Left ventricle myocardium inferior (tissue), 1 donor: ENCODE measurements at places on chromosomes 2 and 18.

- peak overlapping the region; percentile 56 for H3K4me3 ChIP-seq
- no peaks in the 10 kb centered on the region for H3K4me1 ChIP-seq
- peak; percentile 83 for DNase-seq
- H3K27ac ChIP-seq: no peak overlapping the region
- H3K36me3 ChIP-seq: peaks cover 6% of the 10 kb centered on the region
- H3K27me3 ChIP-seq: no peaks in the 10 kb centered on the region
Observed at GRCh38 chr2:201618744-201619662, 24.3 kb downstream of the TMEM237 start.

GRCh38 chr2:25161055-25161781 lies 7.2 kb downstream of the POMC start:
- H3K27me3 ChIP-seq: peaks cover 44% of the 10 kb centered on the region
- no peaks in the 10 kb centered on the region for H3K36me3 ChIP-seq
- DNase-seq: peak; percentile 76
- H3K4me1 ChIP-seq: peaks cover 13% of the 10 kb centered on the region

GRCh38 chr2:10538224-10538894 lies 90.2 kb upstream of the ODC1 start:
- no peak for DNase-seq
- H3K4me3 ChIP-seq: no peak overlapping the region
- H3K36me3 ChIP-seq: no peaks in the 10 kb centered on the region

GRCh38 chr18:54532222-54532621 lies 58.8 kb upstream of the DYNAP start:
- no peak for DNase-seq
- H3K27me3 ChIP-seq: peaks cover 14% of the 10 kb centered on the region
- H3K27ac ChIP-seq: no peak overlapping the region
- H3K36me3 ChIP-seq: no peaks in the 10 kb centered on the region
- no peak overlapping the region for H3K4me3 ChIP-seq

- H3K27me3 ChIP-seq: no peaks in the 10 kb centered on the region
- H3K4me3 ChIP-seq: no peak overlapping the region
- H3K36me3 ChIP-seq: no peaks in the 10 kb centered on the region
- H3K4me1 ChIP-seq: no peaks in the 10 kb centered on the region
- H3K27ac ChIP-seq: no peak overlapping the region
- DNase-seq: no peak
Observed at GRCh38 chr2:167706800-167707199, 540.6 kb downstream of the STK39 start.

- no peaks in the 10 kb centered on the region for H3K36me3 ChIP-seq
- no peaks in the 10 kb centered on the region for H3K27me3 ChIP-seq
- no peaks in the 10 kb centered on the region for H3K4me1 ChIP-seq
- no peak for DNase-seq
- no peak overlapping the region for H3K27ac ChIP-seq
Observed at GRCh38 chr2:21535826-21536225, 412.1 kb downstream of the TDRD15 start.

DNA sequence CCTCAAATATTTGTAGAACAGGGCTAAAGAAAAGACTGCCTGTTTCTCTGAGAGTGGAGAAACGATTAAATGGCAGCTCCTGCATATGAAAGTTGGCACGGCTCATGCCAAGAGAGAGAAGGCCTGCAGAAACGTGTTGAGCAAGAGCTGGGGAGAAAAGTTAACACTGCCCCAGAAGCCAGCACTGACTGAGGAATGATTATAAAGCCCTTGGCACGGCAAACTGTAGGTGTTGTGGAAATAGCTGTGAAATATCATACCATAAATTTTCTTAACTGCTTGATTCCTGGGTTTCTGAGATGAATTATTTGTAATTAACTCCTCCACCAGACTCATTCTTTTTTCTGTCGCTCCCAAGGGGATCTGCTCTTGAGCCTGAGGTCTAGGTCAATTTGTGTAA lies 4.3 kb downstream of the FRZB start:
- no peaks in the 10 kb centered on the region for H3K36me3 ChIP-seq
- H3K27ac ChIP-seq: peak overlapping the region; percentile 14
- DNase-seq: no peak
- H3K27me3 ChIP-seq: peaks cover 11% of the 10 kb centered on the region

DNA sequence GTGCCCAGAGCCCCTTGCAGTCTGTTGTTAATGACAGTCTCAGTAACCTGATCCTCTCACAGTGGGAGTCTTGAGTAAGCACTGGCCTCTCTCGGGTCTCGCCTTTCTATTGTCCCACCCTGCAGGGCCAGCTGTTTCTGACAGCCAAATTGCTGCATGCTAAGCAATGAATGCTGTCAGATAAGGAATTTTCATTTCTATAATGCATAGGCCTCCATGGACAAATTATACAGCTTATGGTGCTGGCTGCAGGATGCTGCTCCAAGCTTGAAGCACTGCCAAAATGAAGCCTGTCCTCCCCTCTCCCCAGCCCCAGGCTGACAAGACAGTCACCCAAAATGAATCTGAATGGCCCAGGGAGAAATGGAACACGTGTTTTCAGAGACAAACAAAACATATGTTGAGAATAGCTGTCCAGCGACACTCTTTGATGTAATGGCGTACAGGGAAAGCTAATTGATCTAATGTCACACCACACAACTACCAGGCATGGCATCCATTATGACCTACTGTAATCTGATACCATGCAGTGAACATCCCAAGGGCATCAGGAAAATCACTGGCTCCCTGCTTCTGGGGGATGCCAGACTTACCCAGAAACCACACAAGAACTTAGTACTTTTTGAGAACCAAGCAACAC lies 36.8 kb downstream of the ACVR1 start:
- no peak overlapping the region for H3K4me3 ChIP-seq
- no peaks in the 10 kb centered on the region for H3K36me3 ChIP-seq
- peaks cover 91% of the 10 kb centered on the region for H3K4me1 ChIP-seq
- H3K27me3 ChIP-seq: no peaks in the 10 kb centered on the region
- peak overlapping the region; percentile 88 for H3K27ac ChIP-seq

DNA sequence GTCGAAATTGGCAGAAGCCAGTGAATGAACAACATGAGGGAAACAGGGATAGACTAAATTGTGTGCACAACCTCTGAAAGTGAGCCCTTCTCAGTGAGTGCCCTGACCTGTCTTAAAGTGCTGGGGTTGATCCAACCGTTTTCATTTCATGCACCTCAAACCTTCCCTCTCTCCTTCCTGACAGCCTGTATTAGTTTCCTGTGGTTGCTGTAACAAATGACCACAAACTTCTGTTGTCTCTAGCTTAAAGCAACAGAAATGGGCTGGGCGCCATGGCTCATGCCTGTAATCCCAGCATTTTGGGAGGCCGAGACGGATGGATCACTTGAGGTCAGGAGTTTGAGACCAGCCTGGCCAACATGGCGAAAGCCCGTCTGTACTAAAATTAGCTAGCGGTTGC lies 48.8 kb upstream of the PPP1CB start:
- H3K36me3 ChIP-seq: no peaks in the 10 kb centered on the region
- H3K4me3 ChIP-seq: no peak overlapping the region
- DNase-seq: no peak
- H3K4me1 ChIP-seq: peaks cover 16% of the 10 kb centered on the region
- H3K27me3 ChIP-seq: no peaks in the 10 kb centered on the region
- H3K27ac ChIP-seq: peak overlapping the region; percentile 92

DNA sequence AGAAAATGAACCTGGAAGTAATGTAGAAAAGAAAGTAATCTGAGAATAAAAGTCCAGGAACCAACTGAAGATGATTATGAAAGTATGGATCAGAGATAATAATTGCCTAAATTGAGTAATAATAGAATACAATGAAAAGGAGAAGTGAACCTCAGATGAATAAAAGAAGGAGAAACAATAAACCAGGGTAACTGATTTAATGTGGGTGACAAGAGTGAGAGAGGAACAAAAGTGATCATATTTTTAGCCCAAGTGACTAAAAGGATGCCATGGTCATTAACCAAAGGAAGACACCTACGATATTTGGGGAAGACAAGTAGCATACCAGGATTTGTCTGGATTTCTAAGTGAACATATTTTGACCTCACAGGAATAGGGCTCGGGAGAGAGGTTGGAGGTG lies 600.6 kb downstream of the RNF144A start:
- no peaks in the 10 kb centered on the region for H3K4me1 ChIP-seq
- no peak overlapping the region for H3K4me3 ChIP-seq
- no peak overlapping the region for H3K27ac ChIP-seq
- peaks cover 17% of the 10 kb centered on the region for H3K27me3 ChIP-seq

DNA sequence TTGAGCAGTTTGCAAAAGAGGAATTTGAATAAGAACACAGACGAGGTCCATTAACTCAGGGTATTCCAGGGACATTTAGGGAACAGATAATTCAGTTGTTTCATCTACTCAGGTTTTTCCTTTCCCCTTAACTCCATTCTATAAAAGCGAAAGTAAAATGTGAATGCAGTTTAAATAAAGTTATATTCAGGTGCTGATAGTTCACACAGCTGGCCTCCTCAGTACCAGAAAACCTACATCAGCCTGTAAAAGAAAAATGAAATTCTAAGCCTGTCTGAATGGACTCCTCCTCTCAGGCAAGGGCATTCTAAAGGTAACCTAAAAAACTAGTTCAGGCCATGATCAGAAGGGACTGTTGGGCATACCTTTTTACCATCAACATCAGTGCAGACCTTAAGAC lies 873.8 kb downstream of the SUCLG1 start:
- no peak overlapping the region for H3K4me3 ChIP-seq
- DNase-seq: no peak
- H3K4me1 ChIP-seq: no peaks in the 10 kb centered on the region
- H3K27me3 ChIP-seq: no peaks in the 10 kb centered on the region
- H3K27ac ChIP-seq: no peak overlapping the region

- H3K27ac ChIP-seq: no peak overlapping the region
- H3K36me3 ChIP-seq: no peaks in the 10 kb centered on the region
- H3K4me1 ChIP-seq: no peaks in the 10 kb centered on the region
- H3K27me3 ChIP-seq: no peaks in the 10 kb centered on the region
- no peak for DNase-seq
- H3K4me3 ChIP-seq: no peak overlapping the region
Observed at GRCh38 chr18:79890674-79891073, 60.8 kb downstream of the SLC66A2 start.

DNA sequence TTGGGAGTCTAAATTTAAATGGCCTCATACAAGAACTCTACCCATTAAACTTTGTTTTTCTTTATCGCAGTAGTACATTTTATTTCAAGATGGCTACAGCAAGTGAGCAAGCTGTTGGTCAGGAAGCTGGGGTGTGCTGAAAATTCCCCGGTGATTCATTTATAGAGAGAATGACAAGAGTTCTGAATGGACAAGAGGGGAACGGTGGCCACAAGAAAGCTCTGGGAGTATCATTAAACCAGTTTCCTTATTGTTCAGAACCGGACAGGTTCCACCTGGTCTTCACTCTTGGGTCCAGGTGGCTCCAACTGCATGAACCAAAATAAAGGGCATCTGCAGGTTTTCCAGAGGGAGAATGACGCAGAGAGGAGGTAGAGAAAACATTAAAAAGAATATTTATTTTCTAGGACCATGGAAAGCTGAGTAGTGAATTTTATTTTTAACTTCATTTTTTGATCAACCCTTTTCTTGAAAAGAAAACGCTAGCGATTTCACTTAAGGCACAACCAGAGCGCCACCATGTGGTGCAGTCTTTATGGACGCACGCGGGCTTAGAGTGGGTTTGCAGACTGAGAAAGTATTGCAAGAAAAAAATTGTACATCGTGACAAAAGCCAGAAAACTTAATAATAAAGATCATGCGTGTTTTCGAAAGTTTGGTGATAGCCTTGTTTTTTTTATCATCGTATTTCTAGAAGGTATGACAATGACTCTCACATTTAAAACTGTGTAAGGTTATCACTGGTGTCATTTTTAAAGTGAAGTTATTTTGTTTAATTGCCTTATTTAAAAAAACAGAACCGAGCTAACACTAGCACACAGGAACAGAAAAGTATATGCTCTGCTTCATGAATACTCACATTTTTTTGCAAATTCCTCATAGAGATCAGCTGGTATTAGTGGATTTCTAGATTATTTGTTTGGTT lies 97.9 kb upstream of the NOL4 start:
- peaks cover 8% of the 10 kb centered on the region for H3K27me3 ChIP-seq
- no peaks in the 10 kb centered on the region for H3K36me3 ChIP-seq
- no peak overlapping the region for H3K27ac ChIP-seq
- peak; percentile 24 for DNase-seq
- H3K4me3 ChIP-seq: no peak overlapping the region

DNA sequence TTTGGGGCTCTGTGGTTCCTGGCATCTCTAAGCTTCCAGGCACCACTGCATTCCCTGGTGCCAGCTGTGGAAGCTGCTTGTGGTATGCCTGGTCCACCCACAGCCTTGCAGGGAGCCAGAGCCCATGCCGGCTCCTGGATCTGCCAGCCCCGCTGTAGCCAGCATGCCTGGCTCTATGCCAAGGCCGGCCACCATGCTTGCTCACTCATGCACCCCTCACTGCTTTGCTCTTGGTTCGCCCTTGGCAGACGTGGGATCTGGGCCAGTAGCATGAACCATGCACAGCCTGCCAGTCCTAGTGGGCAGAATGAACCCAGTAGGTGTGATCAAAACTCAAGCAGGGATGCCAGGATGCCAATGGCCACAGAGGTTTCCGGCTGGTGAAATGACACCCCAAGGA lies 634.2 kb upstream of the TMEFF2 start:
- no peak overlapping the region for H3K4me3 ChIP-seq
- no peak for DNase-seq
- H3K27ac ChIP-seq: no peak overlapping the region
- no peaks in the 10 kb centered on the region for H3K4me1 ChIP-seq
- no peaks in the 10 kb centered on the region for H3K36me3 ChIP-seq

DNA sequence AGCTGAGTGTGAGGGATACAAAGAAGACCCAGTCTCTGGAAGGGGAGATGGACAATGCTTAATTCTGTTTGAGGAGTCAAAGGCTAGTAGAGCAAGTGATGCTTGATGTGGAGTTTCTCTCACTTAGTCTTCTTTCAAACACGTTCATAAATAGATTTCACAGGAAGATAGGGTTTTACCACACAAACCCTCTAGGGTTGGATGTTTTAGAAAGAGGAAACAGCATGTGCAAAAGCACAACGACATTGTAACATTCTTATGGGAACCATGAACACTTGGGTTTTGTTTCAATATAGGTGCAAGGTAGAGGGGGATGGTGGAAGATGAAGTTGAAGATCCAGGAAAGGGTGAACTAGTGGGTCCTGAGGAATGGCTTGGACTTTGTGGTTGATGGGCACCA lies 10.8 kb upstream of the EFEMP1 start:
- no peak overlapping the region for H3K4me3 ChIP-seq
- H3K27ac ChIP-seq: no peak overlapping the region
- no peak for DNase-seq
- no peaks in the 10 kb centered on the region for H3K27me3 ChIP-seq

DNA sequence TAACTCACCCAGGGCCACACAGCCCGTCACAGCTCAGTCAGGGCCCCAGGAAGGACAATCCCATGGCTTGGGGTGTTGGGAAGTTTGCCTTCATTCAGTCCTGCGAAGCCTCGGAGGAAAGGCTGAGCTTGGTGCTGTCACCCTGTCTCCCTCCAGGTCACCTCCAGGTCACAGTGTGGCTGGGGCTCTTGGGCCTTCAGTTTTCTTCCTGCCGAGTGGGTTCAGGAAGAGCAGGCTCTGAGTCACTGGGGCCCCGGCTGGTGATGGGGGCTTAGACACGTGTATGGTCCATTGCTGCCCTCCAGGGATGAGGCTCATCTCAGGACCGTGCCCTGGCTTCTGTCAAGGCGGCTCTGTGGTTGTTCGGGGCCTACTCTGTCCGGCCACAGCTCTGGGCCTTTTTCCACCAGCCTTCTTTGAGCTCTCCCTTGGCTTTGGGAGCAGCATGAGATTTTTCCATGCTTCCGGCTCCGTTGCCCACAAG lies 118.6 kb downstream of the INHBB start:
- H3K36me3 ChIP-seq: no peaks in the 10 kb centered on the region
- H3K27ac ChIP-seq: no peak overlapping the region
- H3K4me1 ChIP-seq: peaks cover 22% of the 10 kb centered on the region
- peaks cover 8% of the 10 kb centered on the region for H3K27me3 ChIP-seq
- DNase-seq: no peak

- H3K4me3 ChIP-seq: no peak overlapping the region
- no peaks in the 10 kb centered on the region for H3K36me3 ChIP-seq
- no peak for DNase-seq
- H3K27ac ChIP-seq: no peak overlapping the region
Observed at GRCh38 chr18:63784787-63785452, 9.7 kb downstream of the SERPINB7 start.
